ENCODE measurements at places on chromosomes 2 and 18.

- DNase-seq, result no peak
Measured at GRCh38 chr2:20178249-20178607, 46.7 kb downstream of the SDC1 start.

- no peak for DNase-seq
Measured at GRCh38 chr18:6150430-6150829, 255.1 kb upstream of the TMEM200C start.

GRCh38 chr2:7437141-7437540 lies 519.9 kb downstream of the RNF144A start:
- no peak for DNase-seq

DNA sequence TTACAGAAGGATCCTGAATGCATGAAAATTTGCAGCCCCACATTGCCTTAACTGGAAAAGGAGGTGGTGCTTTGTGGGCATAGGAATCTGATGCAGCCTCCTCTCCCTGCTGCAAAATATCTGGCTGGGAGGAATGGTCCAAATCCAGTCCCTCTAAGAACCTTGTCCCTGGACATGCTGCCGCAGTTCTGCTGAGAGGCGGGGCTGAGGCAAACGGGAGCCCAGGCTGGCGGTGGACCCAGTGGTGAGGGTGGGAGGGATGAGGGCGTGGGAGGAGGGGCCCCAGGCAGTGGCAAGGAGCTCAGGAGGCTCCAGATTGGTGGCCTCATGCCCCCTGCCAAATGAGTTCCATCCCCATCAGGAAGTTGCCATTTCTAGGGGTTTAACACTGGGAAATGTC lies 36.2 kb downstream of the ZAP70 start:
- no peak for DNase-seq

GRCh38 chr2:201362396-201362795 lies 5.3 kb upstream of the FLACC1 start:
- peak; percentile 33 for DNase-seq

DNA sequence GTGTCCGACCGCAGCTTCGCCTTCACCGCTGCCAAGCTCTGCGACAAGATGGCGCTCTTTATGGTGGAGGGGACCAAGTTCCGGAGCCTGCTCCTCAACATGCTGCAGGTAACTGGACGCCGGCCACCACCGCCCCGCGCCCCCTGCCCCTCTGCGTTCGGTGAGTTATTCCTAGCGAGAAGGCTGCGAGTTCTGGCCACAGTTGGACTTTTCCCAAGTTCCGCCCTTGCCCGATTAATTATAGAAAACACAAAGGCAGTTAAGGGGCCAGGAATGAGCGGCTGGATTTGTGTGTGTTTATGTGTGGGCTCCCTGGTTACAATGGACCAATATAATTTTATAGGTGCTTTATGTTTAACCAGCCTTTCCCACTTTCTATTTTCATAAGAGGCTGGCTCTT lies 189.2 kb downstream of the SMAD7 start:
- no peak for DNase-seq

- no peak for DNase-seq
Measured at GRCh38 chr2:233668605-233669260, 3.0 kb upstream of the UGT1A9 start.

DNA sequence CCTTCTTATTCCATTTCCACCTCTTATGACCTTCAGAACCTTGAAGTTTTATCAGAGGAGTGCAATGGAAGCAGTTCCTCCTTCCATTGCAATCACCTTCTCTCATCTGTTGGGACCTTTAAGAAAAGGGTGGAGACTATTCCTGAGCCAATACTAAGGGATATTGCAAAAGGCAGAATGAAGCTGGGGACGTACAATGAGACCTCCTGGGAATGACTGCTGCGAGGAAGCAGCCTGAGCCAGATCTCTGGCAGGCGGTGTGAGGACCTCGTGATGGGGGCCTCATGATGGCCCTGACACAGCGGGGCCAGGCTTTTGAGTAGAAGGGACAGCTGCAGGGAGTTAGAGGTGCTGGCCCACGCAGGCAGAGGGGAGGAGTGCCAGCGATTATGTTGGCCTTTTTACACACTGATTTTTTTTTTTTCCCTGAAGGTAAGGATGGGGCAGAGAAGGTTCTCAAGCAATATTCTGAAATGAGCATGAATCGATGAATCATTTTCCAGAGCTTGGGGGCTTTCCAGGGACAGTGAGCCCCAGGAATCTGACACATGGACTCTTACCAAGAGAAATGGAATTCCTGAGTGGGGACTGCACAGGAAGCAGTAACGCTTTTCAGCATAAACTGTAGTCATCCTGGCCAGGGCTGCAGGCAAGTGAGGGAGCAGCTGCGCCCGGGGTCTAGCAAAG lies 40.0 kb upstream of the LAPTM4A start:
- DNase-seq, result peak; percentile 86

- no peak for DNase-seq
Measured at GRCh38 chr2:108998911-108999310, 9.9 kb upstream of the EDAR start.

DNA sequence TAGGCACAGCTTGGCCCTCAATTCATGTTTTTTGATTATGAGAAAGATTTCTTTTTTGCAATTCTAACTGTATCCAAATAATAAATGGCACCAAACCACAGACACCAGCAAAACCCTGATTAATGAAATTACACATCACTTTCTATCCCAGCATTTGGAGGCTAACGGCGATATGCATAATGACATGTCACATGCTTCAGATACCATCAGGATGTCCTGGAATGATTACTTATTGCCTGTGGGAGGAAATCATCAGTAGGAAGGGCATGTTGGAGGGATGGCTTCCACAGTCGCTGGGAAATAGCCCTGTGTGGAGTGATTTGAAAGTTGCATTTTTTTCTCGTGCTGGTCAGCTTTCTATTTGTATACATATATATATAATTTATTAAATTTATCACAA lies 121.7 kb downstream of the CMPK2 start:
- DNase-seq, result no peak

DNA sequence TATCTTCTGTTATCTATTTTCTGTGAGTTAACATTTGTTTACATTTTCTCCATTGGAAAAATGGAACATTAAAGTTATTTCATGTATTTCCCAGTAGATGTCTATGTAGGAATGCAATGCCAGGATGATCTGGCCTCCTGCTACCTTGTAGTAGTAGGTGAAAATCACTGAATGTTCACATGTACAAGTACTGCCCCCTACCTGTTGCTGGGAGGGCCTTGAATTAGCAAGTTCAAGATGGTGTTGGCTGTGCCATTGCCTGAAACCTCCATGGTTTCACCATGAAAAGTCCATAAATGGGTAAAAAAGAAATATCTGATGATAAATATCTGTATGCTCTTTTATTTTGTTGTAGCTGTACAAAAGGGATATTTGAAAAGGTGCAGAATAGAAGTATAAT lies 30.7 kb downstream of the XRCC5 start:
- DNase-seq, result peak; percentile 35

- no peak for DNase-seq
Measured at GRCh38 chr2:222174450-222174849, 124.3 kb downstream of the PAX3 start.

- DNase-seq, result peak; percentile 53
Measured at GRCh38 chr2:54672590-54673456, 50.6 kb upstream of the EML6 start.

- no peak for DNase-seq
Measured at GRCh38 chr2:96241227-96241626, 24.6 kb downstream of the TMEM127 start.

DNA sequence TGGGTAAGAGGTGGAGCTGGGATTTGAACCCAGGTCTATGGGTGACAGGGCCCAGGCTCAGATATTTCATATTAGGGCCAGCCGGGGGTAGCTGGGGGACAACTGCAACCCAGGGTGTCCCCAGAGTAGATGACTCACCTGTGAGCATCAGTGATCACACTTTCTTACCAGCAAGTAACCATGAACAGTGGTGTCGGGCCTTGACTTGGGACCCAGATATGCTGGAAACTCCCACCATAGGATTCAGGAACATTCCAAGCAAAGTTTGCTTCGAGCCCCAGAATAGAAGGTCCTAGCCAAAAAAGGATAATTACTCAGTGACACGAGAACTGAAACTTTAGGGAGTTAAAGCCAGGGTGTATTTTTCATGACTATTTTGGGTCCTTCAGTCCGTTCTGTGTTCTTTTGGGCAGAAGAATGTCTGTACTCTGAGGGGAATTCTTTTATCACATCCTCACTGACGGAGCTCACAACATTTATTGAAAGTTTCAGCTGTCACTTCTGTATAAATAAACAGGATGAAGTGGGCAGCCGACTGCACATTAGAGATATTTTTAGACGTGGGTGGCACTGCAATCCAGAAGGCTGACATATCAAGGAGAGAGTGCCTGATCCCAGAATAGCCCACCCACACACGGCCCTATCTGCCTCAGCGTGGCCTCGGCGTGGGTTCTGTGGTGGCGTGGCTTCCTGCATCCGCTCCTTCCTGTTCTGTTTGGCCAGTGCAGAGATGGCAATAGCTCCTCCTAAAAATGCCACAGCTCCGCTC lies 45.6 kb downstream of the RAMP1 start:
- no peak for DNase-seq

GRCh38 chr2:191401287-191401686 lies 156.1 kb downstream of the MYO1B start:
- DNase-seq, result no peak

DNA sequence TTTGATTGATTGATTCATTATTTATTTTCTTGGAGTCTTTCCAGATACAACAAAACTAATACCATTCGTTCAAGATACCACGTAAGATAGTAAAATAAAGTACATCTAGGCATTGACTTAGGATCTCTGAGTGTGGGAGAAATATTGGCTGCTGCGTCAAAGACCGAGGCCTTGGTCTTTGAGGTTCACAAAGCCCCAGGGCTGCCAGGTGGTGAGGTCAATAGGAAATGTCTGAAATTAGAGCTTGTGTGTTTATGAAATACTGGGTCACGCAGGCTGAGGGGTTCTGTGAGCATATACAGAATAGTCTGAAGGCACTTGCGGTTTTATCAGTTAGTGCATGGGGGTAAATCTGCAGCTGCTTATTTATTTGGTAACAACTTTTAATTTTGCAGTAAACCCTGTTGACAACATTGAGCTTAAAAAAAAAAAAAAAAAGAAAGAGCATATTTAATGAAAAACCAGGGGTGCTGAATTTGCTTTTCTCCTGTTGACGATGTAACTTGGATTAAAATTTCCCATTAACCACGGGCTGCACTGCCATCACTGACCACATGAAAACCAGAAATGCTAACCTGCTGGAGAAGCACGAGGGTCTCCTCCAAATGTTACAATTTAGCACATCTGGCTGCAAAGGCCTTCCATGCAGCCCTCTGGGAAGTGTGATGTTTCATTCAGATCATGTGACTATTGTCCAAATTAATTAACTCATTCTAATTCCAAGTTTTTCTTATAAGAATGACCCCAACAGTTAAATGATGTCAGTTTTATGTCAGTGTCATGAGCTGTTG lies 27.1 kb upstream of the SERPINB12 start:
- no peak for DNase-seq

GRCh38 chr2:236636261-236636660 lies 66.6 kb downstream of the ACKR3 start:
- no peak for DNase-seq

- DNase-seq, result no peak
Measured at GRCh38 chr2:71538241-71538640, 84.9 kb downstream of the DYSF start.

DNA sequence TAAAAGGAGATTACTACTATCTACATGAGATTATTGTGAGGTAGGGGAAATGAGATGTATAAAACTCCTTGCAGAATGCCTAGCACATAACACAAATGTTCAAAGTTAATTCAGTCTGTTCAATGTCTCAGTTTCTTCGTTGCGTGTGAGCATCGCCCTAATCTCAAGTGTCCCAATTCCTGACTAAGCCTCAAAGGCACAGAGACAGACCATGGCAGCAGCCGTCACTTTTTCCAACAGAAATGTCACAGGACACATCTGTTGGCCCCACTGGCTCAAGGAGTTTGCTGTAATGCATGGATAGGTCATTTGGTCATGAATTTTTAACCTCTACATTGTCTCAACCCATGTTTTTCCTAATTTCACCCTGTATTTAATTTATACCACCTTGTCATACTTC lies 75.3 kb downstream of the STK39 start:
- no peak for DNase-seq

- peak; percentile 44 for DNase-seq
Measured at GRCh38 chr2:196971574-196972279, 45.2 kb upstream of the PGAP1 start.

DNA sequence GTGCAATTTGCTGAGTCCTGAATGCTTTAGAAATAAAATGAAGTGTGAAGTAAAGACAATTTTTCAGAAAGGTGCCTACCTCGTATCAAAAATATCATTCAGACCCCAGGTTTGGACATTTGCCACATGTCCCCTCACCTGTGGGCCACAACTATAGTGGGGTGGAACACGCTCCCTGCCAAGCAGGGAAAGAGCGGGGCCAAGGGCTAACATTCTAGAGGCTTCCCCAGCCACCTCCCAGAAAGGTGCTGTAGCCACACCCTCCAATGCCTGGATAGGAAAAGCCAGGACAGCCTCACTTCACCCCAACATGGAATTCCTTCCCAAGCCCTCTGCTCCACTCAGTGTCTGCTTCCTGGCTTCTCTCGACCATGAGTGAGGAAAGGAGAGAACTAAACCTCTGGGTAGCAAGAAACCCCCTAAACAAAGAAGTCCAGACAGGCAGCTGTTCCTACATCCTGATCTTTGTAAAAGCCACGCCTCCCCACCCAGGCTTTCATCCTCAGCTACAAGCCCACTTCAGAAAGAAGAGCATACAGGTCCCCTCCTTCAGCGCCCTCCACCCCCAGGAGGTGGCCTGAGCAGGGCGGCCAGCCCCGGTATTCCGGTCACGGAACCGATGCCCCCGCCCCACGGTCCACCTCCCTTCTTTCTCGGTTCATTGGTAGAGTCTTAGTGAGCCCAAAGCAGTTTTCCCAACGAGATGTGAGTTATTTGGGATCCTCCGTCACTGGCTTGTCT lies 2.1 kb downstream of the COL6A3 start:
- no peak for DNase-seq

- no peak for DNase-seq
Measured at GRCh38 chr18:61831071-61831470, 61.7 kb downstream of the RNF152 start.

GRCh38 chr2:223283771-223284170 lies 231.8 kb downstream of the KCNE4 start:
- no peak for DNase-seq

DNA sequence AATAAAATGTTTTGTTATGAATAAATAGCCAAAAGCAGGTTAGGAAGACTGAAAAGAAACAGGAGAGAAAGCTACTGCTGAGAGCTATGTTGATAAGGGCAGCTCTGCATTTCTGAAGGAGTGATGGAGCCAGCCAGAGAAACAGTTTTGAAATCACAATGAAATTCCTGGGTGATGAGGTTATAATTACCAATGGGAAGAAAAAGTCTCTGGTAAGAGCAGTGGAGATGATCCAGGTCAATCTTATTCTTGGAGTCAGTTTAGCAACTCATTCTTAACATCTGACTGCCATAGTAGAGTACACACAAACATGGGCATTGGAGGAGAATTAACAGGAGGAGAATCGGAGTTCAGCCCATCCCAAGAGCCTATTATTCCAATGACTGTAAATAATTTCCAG lies 2.4 kb downstream of the ALKAL2 start:
- peak; percentile 44 for DNase-seq

DNA sequence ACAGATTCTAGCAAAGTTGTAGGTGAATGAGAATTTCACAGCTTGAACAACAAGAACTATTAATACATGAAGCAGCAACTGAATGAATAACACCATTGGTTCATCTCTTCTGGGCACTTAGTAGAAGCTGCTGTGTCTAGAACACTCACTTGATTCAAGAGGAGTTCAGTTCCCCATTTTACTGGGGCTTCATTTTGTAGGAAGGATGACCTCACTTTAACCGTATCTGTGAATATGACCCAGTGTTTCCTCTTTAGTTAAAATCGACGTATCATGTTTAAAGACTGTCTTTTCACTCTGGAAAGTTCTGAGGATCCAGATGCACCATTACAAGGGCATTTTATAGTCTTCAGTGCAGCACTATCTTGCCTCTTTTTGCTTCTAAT lies 47.8 kb downstream of the LRRTM1 start:
- no peak for DNase-seq
